Progenitor cell of endocrine pancreas (in vitro differentiated cells): ENCODE measurements at places on chromosomes 1 and 21. TPM values are rescaled to one million over a fixed set of nuclear protein-coding genes. Genes with fewer than 3 reads are reported as not detected.

DNA sequence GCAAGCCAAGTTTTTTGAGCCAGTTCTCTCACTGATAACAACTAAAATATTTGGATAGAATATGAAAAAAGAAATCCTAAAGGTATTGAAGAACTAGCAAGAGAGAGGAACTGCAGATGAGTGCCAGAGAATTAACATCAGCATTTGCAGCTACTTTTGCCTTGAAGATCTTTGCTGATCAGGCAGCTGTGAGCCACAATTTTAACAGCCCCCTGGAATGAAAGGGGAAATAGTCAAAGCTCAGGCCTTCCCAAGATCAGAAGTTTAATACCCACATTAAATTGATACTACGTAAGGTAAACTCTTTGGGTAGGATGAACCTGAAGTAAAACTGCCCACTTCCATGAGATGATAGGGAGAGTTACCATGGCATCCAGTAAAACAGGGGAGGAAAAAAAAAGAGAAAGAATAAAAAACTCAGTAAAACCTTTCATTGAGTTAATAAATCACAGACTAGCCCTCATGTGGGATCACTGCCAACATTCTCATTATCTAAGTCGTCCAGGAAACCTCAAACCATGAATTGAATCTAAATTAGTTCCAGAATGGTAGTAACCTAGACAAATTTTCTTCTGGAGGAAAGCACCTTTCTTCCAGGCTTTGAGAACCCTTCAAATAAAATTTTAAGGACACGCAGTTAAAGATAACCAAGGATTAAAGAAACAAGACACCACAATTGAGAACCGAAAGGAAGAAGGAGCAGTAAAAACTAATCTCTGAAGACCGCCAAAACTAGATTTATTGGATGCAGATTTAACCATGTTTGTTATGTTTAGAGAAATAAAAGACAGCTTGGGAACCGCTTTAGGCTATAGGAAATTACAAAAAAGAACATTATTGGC is 28.3 kb downstream of the SCP2 start:
- H3K4me3 ChIP-seq: no peak overlapping the region
- no peak overlapping the region for H3K27ac ChIP-seq
- DNase-seq: no peak
- H3K4me1 ChIP-seq: peaks cover 12% of the 10 kb centered on the region
- H3K27me3 ChIP-seq: no peaks in the 10 kb centered on the region

GRCh38 chr21:42316891-42317290 is 1.7 kb upstream of the TFF3 start:
- H3K36me3 ChIP-seq: no peaks in the 10 kb centered on the region
- peaks cover 27% of the 10 kb centered on the region for H3K4me1 ChIP-seq
- H3K4me3 ChIP-seq: no peak overlapping the region
- no peak for DNase-seq

GRCh38 chr1:74468982-74469603 is 43.3 kb downstream of the LRRC53 start:
- H3K4me3 ChIP-seq: no peak overlapping the region
- H3K4me1 ChIP-seq: peaks cover 14% of the 10 kb centered on the region
- peaks cover 3% of the 10 kb centered on the region for H3K27me3 ChIP-seq
- no peak overlapping the region for H3K27ac ChIP-seq

The AVPR1B gene
- 0.60 TPM in 1 of 2 replicates, not detected in the other for total RNA-seq

The CDK18 gene
- total RNA-seq: 23.9 and 24.5 TPM in 2 replicates

DNA sequence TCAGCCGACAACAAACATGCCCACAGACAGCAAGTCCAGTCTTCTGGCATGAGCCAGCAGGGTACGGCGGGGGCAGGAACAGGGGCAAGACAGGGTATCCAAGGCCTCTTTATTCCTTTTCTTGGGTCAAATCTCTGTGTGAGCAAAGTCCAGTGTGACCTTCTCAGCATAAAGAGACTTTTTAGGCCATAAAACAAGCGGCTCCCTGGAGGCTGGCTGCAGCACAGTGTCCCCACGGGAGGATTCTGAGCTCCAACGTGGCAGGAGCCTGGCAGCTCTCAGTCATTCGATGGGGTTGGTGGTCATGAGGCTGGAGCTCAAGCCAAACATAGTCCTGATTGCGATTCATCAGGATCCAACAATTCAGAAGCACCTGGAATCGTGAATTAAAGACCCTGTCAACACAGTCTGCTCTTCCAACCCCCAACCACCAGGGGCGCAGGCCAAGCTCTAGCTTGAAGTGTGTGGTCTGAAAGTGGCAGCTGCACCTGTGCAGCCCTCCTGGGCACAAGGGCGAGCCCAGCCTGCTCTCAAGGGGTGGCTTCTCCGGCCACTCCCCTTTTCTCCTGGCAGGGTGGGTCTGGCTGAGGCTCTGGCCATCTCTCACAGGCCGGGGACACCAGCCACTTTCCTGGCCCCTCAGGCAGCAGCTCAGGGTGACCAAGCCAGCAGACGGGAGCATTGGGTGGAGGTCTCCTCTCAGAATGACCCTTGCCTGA is 62.1 kb downstream of the SLC66A1 start:
- DNase-seq: peak; percentile 30
- H3K36me3 ChIP-seq: peaks cover 16% of the 10 kb centered on the region
- no peak overlapping the region for H3K4me3 ChIP-seq
- no peaks in the 10 kb centered on the region for H3K4me1 ChIP-seq

The MMEL1 gene
- 0.64 and 0.93 TPM in 2 replicates for total RNA-seq

DNA sequence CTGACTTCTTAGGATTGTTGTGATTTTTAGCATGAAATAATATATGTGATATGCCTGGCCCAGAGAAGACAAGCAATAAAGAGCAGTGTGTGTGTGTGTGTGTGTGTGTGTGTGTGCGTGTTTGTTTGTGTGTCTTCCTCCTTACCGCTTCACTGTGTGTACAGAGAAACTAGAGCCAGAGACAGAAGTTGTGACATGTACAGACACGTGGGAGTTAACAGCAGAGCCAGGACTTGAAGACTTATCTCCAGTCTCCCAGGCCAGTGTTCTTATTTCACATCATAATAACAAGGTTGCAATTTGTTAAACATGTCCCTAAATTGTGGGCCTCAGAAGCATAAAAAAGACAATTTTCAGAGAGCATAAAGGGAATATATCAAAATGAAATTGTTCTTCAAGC is 192.0 kb upstream of the JUN start:
- H3K27ac ChIP-seq: no peak overlapping the region
- no peaks in the 10 kb centered on the region for H3K4me1 ChIP-seq
- no peak overlapping the region for H3K4me3 ChIP-seq
- peaks cover 14% of the 10 kb centered on the region for H3K27me3 ChIP-seq
- DNase-seq: no peak
- no peaks in the 10 kb centered on the region for H3K36me3 ChIP-seq

GRCh38 chr1:15065736-15066135 is 87.8 kb upstream of the TMEM51 start:
- no peaks in the 10 kb centered on the region for H3K4me1 ChIP-seq
- H3K4me3 ChIP-seq: no peak overlapping the region
- H3K27me3 ChIP-seq: no peaks in the 10 kb centered on the region
- H3K27ac ChIP-seq: no peak overlapping the region
- H3K36me3 ChIP-seq: peaks cover 10% of the 10 kb centered on the region

DNA sequence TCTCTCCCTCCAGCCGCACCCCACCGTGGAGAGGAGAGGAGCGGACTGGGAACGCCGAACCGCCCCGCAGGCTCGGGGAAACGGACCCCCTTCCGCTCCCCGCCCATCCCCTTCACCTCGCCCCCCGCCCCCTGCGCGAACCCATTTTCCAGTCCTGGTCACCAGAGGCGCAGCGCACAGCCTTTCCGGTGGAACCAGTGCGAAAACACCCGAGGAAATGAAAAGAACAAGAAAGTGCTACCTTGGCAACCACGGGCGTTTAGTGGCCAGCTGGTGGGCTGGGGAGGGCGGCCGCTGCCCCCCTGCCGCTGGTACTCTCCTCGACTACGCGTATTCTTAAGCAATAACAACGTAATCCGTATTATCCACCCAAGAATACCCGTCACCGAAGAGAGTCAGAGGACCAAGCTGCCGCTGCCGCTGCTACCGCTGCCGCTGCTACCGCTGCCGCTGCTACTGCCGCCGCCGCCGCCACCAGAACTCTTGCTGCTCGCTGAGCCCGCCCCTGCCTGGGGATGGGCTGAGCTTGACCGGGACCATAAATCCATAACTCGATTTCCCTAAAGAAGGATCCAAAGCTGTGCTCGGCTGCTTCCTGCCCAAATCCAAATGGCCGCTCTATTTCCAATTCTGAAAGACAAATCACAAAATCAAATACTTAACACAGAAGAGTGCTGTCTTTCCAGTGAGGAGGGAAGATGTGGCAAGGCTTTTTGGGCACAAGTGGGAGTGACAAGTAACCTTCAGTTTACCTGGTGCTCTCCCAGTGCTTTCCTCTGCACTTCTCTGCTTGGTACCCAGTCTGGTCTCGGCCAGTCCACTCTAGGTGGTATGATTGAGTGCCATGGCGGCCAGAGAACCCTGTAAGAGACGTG is 125.2 kb upstream of the DPYD start:
- peaks cover 70% of the 10 kb centered on the region for H3K27me3 ChIP-seq
- no peak for DNase-seq
- H3K27ac ChIP-seq: no peak overlapping the region

- no peak for DNase-seq
- no peak overlapping the region for H3K27ac ChIP-seq
Measured at GRCh38 chr1:111835514-111835913, 79.8 kb downstream of the DDX20 start.

DNA sequence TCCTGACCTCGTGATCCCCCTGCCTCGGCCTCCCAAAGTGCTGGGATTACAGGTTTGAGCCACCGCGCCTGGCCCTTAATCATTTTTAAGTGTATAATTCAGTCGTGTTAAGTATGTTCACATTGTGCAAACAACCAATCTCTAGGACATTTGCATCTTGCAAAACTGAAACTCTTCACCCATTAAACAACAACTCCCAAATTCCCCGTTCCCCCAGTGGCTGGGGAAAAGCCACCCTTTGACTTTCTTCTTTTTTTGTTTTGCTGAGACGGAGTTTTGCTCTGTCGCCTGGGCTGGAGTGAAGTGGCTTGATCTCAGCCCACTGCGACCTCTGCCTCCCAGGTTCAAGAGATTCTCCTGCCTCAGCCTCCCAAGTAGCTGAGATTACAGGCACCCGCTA is 6.5 kb upstream of the THEMIS2 start:
- no peak for DNase-seq
- H3K36me3 ChIP-seq: no peaks in the 10 kb centered on the region
- H3K4me3 ChIP-seq: no peak overlapping the region
- H3K27ac ChIP-seq: no peak overlapping the region
- H3K27me3 ChIP-seq: no peaks in the 10 kb centered on the region
- peaks cover 10% of the 10 kb centered on the region for H3K4me1 ChIP-seq

The TMEM200B gene
- 13.3 and 15.0 TPM in 2 replicates for total RNA-seq

GRCh38 chr1:199878823-199879222 is 148.7 kb upstream of the NR5A2 start:
- no peak overlapping the region for H3K4me3 ChIP-seq
- H3K4me1 ChIP-seq: no peaks in the 10 kb centered on the region
- no peaks in the 10 kb centered on the region for H3K36me3 ChIP-seq
- no peak for DNase-seq
- H3K27ac ChIP-seq: no peak overlapping the region
- no peaks in the 10 kb centered on the region for H3K27me3 ChIP-seq
